Lung (tissue), 17 donors: ENCODE measurements at places on chromosomes 6 and 20. TPM values are rescaled to one million over a fixed set of nuclear protein-coding genes. Genes with fewer than 3 reads are reported as not detected.

The PLEKHG1 gene
- total RNA-seq, result 40.0 TPM

The ASIP gene
- total RNA-seq, result not detected

The CENPW gene
- total RNA-seq, result 5.0 TPM

The KCNK15 gene
- total RNA-seq, result 2.6 TPM

The MAPK13 gene
- total RNA-seq, result 73.3 TPM

The TNXB gene
- total RNA-seq, result 56.9 TPM

The TRIM31 gene
- 0.31 TPM for total RNA-seq

The CCN5 gene
- 44.8 TPM for total RNA-seq

The FOXQ1 gene
- 2.0 TPM for total RNA-seq

The AIF1 gene
- total RNA-seq, result 86.0 TPM

The RSPH9 gene
- 5.4 TPM for total RNA-seq

The MYBL2 gene
- total RNA-seq, result 4.7 TPM

The GNAS gene
- 763 TPM for total RNA-seq

The EEF1A2 gene
- 1.3 TPM for total RNA-seq

The SSTR4 gene
- total RNA-seq, result not detected

The GGTLC1 gene
- total RNA-seq, result 28.5 TPM
